Stimulated activated CD8-positive, alpha-beta memory T cell treated with anti-CD3 and anti-CD28 coated beads, Interleukin-2, amount 100 ng/mL, for 1 hour (primary cell): ENCODE measurements at places on chromosomes 2 and 18.

DNA sequence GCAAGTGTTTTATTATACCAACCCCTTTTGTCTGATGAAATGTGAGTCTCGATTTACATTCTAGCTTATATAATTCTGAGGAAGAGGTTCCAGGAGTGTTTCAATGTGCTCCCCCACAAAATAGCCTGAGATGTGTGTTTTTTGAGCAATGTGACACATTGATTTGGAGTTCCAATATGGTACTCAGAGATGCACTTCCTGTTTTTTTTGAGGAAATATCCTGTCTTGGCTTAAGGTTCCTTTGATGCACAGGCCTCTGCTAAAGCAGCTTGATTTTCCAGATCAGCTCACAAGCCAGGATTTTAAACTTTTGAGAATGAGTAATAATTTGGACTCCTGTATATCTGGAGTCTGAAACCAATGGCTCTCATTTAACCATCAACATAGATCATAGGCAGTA is 221.4 kb downstream of the ACTR3 start:
- DNase-seq, result no peak

- DNase-seq, result no peak
These were observed 305.9 kb upstream of the TMEFF2 start for GRCh38 chr2:192500550-192501200.

- no peak for DNase-seq
These were observed 705.9 kb downstream of the CCDC85A start for GRCh38 chr2:56889738-56890137.

GRCh38 chr2:180473456-180473855 is 466.4 kb upstream of the CWC22 start:
- DNase-seq, result no peak

DNA sequence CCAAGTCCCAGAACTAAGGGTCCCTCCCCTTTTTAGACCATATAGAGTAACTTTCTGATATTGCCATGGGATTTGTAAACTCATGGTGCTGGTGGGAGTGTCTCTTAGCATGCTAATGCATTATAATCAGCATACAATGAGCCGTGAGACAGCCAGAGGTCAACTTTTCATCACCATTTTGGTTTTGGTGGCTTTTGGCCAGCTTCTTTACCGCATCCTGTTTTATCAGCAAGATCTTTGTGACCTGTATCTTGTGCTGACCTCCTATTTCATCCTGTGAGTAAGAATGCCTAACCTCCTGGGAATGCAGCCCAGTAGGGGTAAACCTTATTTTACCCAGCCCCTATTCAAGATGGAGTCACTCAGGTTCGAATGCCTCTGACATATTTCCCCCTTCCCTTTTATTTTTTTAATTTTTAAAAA is 148.2 kb downstream of the PHLPP1 start:
- no peak for DNase-seq

DNA sequence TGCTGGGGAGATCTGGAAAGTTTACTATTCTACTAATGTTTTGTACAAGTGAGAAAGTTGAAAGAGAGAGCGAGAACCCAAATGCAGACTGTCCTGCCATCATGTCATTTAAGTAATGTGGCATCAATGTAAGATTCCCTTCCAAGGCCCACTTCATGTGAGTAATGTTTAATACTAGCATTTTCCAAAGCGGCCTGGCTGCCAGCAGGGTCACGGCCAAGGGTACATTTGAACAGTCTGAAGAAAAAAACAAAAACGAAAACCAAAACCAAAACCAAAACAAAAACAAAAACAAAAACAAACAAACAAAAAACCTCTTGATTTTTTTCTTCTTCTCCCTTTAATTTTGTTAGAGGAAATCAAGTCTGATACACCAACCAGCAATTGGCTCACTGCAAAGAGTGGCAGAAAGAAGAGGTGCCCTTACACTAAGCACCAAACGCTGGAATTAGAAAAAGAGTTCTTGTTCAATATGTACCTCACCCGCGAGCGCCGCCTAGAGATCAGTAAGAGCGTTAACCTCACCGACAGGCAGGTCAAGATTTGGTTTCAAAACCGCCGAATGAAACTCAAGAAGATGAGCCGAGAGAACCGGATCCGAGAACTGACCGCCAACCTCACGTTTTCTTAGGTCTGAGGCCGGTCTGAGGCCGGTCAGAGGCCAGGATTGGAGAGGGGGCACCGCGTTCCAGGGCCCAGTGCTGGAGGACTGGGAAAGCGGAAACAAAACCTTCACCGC is 2.2 kb downstream of the HOXD10 start:
- DNase-seq, result no peak

GRCh38 chr2:159895258-159896065 is 97.5 kb upstream of the CD302 start:
- no peak for DNase-seq

DNA sequence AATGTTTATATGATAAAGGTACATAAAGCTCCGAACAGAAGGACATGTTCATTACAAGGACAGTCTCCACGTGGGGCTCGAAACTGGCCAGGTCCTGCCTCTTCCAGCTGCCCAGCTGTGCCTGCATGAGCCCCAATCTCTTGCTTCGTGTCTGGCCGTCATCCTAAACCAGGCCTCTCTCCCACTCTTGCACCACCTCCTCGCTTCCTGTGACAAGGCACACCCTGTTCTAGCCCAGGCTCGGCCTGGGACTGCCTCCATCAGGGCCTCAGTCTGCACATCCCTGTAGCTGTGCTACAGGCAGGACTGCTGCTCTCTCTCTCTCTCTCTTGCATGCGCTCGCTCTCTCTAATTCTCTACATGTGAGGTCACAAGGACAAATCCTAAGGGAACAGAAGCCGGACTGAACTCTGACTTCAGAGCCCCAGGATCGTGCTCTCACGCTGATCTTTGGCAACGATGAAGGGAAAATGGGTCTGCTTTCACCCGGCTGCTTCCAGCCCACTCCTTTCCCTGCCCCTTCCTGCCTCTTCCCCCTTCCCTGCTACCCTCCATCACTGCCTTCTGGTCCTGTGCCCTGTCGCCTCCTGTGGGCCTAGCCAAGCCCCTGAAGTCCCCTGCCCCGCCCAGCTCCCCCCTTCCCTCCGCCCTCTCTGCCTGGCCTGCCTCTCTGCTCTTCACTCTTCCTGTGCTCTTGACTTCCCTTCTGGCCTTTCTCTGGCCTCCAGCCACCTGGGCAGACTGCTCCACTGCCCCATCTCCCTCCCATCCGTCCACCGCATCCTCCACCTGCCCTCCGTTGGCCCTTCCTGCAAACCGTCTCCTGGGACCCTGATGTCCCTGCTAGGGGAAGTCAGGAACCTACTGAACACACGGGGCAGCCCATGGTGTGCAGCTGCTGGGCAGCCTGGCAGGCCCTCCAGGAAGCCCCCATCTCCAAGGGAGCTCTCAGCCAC is 7.8 kb upstream of the GPR55 start:
- no peak for DNase-seq

DNA sequence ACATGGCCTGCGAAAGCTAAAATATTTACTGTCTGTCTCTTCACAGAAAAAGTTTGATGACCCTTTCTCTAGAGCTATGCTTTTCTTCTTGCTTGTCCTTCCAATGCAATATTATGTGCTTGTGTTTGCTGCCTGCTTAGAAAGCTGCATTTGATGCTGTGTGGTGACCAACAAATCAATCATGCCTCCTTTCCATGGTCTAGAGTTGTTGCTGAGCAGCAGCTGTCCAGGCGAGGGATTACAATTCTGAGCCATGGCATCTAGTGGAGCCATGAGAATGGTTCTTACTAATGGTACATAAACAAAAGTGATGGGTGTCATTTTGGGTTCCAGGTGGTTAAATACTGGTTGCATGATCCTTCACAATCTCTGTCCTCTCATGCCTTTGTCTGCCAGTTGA is 1142.1 kb downstream of the DPP10 start:
- no peak for DNase-seq

DNA sequence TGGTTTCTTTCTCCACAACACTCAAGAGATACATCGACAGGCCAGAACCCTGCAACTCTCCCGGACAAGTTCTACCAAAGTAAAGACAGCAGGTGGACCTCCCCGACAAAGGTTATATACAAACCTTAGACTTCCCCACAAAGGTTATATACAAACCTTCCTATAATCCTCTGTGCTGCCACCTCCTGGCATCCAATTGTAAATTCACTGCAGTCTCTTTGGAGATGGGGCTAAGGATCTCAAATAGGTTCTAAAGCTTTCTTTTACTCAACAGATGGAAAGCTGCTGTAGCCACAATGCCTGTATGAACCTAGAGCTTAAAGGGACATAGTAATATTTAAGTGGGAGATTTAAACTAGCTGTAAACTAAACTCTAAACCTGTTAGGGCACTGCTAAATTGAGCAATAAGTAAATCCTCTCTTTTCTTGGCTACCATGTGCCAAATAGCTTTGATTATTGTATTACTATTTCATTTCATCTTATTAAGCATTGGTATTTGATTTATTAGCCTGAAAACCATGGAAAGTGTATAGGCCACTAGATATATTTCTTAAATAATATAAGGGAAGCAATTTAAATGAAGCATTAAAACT is 9.8 kb upstream of the MREG start:
- no peak for DNase-seq

DNA sequence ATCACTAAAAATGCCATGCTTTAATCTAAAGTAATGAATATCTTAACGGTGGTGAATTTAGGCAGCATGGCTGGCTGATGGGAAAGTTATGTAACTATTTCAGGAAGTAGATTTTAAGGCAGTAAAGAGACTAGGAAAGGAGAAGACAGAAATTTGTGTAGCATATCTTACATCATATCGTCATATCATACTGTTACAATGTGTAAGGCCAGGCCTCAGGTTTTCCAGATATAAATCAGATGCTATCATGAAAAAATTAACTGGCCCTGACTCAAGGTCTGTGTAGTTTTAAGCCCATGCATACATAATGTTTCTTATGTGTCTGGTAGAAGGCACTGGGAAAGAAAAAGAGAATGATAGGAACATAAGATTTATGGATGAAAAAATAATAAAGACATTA is 8.9 kb upstream of the FAP start:
- no peak for DNase-seq

GRCh38 chr2:143730155-143730952 is 601.1 kb downstream of the ARHGAP15 start:
- DNase-seq, result no peak

DNA sequence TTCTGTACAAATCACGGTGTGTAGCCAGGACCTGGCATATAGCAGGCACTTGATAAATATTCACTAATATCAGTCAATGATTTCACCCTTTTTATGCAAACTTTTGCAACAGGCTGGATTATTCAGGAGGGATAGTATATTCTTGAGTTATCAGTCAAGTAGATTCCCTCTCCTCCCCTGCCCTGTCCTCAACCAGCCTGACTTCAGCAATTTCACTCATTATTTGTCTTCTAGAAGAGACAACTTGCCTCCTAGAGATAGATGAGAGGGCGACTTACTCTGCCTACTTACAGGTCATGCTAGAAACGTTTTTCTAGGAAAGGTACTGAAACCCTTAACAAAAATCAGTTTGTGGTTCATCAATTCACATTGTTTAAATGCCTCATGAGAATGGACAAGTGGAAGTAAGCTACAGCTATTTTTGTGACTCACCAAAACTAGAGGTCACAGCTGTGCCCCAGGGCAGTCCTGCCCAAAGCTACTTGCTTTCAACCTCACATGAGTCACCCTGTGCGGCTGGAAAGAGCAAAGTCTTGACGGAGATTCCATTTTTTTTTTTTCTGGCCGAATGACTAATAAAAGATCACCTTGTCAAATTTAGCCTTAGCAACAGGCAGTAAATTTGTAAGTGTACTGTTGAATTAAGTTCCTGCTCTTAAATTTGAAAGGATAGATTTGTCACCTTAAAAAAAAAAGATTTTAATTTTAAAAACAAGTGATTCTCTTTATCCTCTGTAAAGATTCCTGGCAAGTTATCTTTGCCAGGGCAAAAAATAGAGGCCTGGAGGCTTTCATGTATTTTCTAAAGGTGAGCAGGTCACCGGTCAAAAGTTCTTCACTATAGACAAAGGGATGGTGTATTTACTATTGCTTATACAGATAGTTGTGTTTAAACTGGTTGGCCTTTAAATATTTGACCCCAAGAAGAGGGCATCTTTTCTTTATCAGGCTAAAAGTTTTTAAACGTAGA is 109.0 kb upstream of the SLC35G4 start:
- DNase-seq, result no peak

- DNase-seq, result peak; percentile 22
These were observed 49.2 kb downstream of the SIGLEC15 start for GRCh38 chr18:45874491-45875184.

- DNase-seq, result no peak
These were observed 19.4 kb downstream of the DOK1 start for GRCh38 chr2:74573747-74574562.

DNA sequence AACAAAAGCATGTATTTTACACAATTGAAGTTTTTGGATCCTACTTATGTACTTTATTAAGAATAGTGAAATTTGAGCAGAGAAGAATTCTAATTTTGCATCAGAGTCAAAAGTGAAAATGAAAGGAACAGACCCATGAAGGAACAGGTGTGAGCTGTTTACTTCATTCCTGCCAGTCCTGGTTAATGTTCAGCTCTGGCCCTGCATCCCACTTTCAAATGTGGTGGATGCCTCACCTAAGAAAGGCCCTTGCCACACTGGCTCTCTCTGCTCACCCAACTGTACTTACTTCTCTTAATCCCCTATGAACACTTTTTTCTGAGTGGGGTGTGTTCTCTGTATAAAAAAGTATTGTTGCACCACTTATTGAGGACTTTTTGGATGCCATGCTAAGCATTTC is 22.2 kb downstream of the FAM110C start:
- no peak for DNase-seq

DNA sequence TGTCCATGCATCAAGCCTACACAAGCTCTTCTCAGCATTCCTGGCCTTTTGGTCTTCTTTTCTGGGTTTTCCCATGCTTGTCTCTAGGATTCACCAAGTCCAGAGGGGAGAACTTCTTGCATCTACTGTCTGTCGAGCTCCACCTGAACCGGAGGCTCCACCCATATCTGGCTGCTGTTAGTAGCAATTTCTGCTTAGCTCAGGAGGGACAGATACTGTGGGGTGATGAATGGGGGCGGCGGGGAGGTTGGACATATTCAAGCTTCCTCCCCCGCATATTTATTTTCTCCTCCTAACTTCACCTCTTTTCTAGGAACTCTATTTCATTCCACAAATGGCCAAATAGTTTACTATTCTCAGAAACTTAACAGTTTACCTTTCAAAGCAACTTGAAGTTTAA is 163.5 kb downstream of the PTH2R start:
- DNase-seq, result no peak

DNA sequence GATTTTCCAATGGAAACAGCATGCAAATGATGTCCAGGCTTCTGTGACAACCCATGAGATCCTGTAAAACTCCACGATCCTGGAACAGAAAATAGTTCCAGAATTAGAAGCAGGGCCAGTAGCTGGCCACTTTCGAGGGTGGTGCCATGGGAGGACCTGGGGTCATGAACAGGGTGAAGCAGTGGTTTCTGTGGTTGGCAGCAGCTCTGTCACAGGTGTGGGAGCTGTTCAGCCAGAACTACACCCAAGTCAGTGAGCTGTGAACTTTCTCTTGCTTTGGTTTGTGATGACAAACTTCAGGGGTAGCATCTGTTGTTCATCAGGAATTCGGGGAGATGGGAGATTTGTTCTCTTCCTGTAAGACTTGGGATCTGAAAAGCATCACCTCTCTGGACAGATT is 314.4 kb upstream of the NT5C1B start:
- no peak for DNase-seq

DNA sequence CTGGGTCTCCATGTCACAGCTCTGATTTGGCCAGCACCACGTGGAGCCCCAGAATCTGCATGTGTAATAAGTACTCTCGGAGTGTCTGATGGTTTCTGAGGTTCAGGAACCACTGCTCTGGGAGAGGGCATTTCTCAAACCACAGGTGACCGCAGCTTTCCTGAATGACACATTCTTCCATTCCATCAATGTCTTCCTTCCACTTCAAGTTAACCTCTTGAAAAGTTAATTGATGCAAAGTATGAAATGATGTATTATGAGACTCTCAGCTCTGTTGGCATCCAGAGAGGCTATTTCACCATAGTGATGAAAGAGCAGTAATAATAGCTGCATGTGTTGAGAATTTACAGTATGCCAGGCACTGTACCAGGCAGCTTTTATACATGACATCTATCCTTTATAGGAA is 61.3 kb upstream of the CRIM1 start:
- no peak for DNase-seq
